ENCODE measurements at places on chromosomes 2 and 18.
A peak's percentile ranks its signal among the peaks of the same experiment; 100 is the strongest.

GRCh38 chr2:96903318-96903717 is 33.4 kb upstream of the SEMA4C start:
- DNase-seq, result no peak

DNA sequence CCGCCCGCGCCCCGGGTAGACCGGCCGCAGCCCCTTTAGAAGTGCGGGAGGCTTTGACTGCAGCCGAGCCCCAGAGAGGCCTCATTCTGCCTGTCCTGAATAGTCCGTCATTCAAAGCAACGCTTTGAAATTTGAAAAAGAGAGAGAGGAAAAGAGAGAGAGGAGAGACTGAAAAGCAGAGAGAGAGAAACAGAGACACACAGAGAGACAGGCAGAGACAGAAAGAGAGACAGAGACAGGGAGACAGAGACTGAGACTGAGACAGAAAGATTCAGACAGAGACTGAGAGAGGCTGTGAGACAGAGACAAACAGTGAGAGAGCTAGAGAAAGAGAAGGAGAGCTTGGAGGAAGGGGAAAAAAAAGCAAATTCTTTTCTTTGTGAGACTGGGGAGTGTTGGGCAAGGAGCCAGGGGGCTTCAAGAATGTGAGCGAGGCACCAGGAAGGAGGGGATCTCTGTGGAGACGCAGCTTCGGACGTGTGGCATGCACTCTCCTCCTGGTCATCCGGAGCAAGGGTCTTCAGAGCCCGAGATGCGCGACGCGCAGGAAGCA is 73.1 kb downstream of the MYCN start:
- DNase-seq, result peak; percentile 12

DNA sequence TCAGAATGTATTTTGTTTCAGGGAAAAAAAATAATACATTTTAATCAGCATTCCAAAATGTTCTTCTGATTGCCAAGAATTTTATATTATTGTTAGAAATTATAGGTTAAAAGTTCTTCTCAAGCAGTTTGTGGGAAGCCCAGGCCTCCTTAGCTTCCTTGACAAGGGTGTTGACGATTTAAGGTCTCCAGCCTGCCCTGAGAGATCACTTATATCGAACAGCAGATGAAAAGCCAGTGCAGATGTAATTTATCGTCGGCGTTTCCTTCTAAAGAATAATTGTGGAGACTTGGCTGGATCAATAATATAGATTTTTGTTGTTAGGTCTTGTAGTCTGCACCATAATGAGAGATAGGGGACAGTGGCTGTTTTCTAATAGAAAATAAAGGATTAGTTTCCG is 280.6 kb downstream of the ZNF407 start:
- DNase-seq, result no peak

DNA sequence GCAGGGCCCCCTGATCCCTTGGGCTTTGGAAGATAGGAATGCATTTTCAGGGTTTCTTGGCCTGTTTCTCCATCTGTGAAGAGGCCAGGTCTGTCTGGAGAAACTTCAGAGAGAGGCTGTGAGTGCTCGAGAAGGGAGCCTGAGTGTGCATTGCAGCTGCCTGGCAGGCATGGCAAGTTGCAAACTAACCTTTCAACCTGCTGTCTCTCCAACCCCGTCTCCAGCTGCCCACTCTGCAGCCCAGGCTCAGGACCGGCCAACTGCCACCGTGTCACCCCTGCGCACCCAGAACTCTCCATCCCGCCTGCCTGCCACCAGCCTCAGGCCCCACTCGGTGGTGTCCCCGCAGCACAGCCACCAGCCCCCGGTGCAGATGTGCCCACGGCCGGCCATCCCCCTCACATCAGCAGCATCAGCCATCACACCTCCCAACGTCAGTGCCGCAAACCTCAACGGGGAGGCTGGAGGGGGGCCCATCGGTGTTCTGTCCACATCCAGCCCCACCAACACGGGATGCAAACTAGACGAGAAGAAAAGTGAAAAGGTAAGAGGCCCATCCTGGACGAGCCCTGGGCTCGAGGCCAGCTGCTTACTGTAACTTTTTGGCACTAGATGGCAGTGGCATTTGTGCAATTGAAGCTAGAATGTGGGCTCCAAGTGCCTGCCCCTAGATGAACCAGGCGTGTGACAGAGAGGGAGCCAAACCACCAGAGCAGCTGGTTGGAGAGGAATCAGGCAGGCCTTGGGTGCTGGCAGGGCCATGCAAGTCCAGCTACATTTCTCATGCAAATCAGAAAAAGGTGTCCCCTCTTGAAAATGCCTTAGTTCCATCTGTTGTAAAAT is 164.6 kb downstream of the SEPTIN10 start:
- DNase-seq, result peak; percentile 6

DNA sequence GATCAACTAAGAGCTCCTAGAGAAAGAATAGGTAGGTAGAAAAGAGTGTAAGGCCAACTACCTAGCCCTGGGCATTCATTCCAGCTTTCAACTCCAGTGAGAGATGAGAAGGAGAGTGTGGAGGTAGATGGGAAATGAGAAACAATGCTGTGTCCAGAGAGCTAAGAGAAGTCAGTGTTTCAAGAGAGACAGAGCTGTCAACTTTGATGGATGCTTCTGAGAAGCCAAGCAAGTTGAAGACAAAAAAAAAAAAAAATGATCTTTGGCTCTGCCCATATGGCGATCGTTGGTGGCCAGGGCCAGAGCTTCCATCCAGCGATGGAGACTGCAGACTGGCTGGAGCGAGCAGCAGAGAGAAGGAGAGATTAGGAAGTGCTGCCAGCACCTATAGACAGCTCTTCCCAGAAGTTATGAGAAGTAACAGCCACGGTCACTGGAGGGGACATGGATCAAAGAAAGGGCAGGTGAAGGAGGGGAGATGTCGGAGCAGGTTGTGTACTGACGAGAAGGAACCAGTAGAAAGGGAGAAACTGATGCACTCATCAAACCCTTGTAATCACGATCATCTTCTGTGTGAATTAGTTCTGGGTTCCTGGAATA is 112.4 kb upstream of the PPP1CB start:
- DNase-seq, result no peak

DNA sequence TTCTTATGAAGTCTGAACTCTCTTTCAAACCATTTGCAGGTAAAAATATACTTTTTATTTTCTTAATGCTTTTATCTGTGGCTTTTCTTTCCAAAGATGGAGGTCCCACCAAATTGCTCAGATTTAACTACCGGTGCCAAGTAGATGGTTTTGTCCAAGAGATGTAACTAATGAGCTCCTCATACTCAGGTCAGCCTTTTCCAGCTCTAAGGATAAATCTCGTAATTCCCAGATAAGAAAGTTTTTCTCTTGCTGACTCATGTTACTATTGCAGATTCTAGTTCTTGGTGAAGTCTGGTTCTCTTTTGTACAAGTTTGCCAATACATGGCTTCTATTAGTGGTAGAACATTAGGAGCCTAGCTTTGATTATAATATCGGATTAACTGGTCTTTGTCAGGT is 550.8 kb upstream of the ZNF804A start:
- DNase-seq, result no peak

GRCh38 chr2:47265158-47265557 is 110.0 kb upstream of the STPG4 start:
- DNase-seq, result no peak

DNA sequence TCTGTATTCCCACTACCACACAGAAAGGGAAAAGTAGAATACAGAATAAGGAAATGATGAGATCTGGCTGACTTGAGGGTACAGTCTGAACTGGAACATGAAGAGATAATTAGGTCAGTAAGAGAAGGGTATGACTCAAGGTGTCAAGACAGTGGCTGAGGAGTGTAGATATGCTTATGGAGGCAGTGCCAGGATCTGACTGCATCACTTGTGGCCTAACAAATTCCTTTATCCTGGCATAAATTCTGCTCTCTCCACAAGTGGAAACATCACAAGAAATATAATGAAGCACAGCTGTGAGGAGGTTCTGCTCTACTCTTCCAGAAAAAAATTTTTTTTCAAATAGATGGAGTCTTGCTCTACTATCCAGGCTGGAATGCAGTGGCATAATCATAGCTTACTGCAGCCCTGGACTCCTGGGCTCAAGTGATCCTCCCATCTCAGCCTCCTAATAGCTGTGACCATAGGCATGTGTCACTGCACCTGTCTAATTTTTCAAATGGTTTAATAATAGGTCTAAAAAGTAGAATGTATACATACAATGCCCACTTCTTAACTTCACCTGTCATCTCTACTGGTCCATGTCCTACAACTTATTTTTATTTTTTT is 85.3 kb downstream of the C2orf74 start:
- DNase-seq, result no peak

- peak; percentile 86 for DNase-seq
Observed at GRCh38 chr2:105849431-105850179, 104.9 kb downstream of the NCK2 start.

GRCh38 chr2:27191070-27191829 is 20.6 kb upstream of the ATRAID start:
- peak; percentile 50 for DNase-seq

DNA sequence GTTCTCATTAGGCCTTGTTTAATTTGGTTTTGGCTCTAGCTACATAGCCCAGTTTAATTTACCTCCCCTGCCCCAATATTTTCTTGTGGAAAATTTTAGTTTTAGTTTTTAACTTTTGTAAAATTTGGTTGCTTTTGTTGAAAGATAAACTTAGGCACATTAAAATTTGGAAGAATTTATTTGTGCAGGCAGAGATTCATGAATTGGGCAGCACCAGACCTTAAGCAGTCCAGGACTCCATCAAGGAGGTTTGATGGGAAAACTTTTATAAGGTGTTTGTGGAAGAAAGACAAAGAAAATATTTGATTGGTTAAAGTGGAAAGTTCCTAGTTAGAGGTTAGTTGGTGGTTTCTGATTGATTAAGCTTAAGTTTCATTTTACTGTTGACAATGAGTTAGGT is 16.4 kb upstream of the PNPT1 start:
- no peak for DNase-seq

DNA sequence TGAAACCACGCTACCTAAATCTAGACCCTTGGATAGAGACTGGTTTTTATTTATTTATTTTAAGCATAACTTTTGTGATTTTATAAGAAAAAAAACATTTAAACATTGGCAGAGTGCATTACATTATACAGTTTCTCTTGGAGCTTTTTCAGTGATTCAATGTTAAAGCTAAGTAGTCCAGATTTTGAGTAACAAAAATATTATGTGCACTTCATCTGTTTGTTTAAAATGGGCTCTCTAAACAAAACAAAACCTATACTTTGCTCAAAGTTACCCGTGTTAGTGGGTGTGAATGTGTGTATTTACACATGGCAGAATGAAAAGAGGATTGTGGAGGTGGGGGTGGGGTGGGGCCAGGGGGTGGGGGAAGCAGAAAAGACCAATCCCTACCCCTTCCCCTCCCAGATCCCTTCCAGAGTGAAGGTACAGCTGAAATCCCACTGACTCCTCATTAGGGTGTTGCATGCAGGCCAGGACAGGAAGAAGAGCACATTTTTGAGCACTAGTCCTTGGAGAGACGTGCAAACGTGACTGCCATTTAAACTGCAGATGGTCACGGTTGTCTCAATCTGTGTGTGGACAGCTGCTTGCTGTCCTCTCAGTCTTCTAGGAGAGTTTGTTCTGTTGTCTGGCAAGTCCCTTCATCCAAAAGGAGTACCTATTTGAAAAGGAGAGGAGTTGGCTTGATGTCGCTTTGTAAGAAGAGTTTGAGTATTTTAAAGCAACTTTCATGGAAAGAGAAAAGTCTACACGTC is 303.0 kb downstream of the ICOS start:
- DNase-seq, result peak; percentile 62

- DNase-seq, result no peak
Observed at GRCh38 chr18:4765401-4765800, 310.3 kb upstream of the DLGAP1 start.

- no peak for DNase-seq
Observed at GRCh38 chr2:232865165-232865564, 4.9 kb upstream of the SNORC start.

DNA sequence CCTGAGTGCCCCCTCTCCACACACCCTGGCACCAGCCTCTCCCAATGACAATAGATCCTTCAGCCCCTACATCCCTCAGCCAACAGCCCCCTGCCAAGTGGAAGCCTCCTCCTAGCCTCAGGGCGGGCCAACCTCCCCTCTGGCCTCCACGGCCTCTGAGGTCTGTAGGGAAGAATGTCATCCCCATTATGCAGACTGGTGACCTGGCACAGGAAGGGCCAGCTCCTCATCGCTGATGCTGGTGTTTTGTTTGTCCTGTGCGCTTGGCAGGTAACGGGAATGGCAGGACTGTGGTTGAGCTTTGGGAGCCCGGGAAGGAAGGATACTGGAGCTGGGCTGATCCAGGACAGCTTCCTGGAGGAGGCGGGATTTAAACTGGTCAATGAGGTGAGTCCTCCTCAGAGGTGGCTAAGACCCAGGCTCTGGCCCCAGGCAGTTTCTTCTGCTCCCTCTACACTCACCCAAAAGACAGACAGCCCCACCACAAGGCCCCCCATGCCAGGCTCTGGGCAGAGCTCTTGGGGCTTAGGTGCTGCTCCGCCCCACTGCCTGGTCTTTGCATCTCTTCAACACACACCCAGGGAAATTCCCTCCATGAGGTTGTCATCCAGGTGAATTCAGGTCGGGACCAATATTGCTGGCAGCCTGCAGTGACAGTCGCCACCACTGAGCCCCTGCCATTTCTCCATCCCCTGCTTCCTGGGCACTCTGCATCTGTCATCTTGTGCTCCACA is 75.2 kb upstream of the SMAD7 start:
- DNase-seq, result no peak

DNA sequence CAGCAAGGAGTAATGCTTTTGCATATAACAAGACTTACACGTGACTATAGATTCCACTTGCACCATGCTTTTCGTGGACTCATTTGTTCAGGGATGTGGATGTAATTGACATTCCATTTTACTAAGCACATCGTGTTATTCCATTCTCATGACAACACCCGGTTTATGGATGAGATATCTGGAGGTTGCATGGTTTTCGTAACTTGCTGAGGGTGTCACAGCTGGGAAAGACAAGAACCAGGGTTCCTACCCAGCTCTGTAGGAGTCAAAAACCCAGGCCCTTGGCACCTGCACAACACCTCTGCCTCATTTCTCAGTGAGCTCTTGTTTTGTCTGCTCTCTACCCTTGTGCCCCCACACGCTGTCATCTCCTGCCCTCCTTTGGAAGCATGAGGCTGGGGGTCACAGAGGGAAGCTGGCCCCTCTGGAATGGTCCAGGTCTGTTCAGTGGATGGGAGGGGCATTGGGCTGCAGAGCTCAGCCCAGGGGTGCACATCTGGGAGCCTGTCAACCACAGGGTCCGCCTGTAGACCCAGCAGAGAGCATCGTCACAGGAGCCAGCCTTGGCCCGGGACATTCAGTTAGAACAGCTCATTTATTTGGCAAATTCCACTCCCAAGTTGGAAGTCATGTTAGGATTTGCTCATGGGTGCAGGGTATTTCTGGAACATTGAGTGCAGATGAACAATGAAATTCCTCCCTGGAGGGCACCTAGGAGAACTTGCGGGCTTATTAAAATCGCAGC is 120.1 kb upstream of the TWIST2 start:
- DNase-seq, result no peak

GRCh38 chr2:7094231-7094741 is 177.1 kb downstream of the RNF144A start:
- no peak for DNase-seq
